ENCODE measurements at places on chromosomes 2 and 18.

DNA sequence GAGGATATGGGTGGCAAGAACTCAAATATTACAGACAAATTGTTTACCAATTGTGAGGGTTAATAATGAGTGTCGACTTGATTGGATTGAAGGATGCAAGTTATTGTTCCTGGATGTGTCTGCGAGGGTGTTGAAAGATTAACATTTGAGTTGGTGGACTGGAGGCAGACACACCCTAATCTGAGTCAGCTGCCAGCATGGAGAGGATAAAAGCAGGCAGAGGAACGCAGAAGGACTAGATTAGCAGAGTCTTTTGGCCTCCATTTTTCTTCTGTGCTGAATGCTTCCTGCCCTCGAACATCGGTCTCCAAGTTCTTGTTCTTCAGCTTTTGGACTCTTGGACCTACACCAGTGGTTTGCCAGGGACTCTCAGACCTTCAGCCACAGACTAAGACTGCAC lies 1503.7 kb downstream of the LRP1B start:
- DNase-seq = no peak

GRCh38 chr2:147182260-147182659 lies 662.6 kb upstream of the ACVR2A start:
- DNase-seq = no peak

DNA sequence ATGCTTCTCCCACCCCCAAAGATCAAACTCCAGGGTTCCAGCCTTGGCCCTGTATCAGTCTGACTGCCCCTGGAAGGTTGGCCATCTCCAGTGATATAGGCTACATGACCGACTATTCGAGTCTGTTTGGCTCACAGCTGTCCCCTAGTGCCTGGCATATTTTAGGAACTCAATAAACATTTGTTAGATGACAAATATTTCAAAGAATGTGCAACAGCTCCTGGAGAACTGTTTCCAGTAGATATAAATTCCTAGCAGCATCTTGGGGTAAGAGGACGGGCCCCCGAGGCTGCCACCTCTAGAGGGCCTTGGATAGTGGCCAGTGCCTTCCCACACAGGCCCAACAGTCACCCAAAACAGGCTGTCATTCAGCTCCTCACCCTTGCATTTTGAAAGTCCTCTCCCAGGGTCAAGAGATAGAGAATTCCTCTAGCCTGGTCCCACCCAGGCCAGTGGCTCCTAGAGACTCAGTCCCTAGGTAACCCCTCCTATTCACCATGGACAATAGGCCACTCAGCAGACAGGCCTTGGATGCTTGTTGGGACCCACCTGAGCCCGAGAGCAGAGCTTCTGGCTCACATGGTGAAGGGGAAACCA lies 45.1 kb upstream of the ATP6V1B1 start:
- no peak for DNase-seq

GRCh38 chr18:60599267-60599666 lies 226.7 kb upstream of the MC4R start:
- DNase-seq = no peak

DNA sequence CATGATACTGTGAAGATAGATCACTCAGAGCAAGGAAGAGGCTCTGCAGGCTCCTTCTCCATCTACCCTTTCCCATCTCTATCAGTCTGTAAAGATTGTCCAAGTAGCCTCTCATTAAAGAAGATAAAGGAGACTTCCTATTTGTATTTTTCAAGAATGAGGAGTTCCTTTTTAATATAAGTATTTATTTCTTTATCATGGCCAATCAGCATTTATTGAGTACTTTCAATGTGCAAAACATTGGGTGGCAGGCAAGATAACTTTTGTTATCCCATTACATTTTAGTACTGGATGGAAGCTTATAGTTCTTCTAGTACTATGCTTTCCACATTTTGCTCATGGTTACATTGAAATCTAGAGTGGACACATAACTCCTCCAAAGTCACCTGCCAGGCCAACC lies 3.6 kb upstream of the PDE11A start:
- no peak for DNase-seq

GRCh38 chr2:177074099-177074710 lies 138.4 kb upstream of the HNRNPA3 start:
- DNase-seq = no peak

DNA sequence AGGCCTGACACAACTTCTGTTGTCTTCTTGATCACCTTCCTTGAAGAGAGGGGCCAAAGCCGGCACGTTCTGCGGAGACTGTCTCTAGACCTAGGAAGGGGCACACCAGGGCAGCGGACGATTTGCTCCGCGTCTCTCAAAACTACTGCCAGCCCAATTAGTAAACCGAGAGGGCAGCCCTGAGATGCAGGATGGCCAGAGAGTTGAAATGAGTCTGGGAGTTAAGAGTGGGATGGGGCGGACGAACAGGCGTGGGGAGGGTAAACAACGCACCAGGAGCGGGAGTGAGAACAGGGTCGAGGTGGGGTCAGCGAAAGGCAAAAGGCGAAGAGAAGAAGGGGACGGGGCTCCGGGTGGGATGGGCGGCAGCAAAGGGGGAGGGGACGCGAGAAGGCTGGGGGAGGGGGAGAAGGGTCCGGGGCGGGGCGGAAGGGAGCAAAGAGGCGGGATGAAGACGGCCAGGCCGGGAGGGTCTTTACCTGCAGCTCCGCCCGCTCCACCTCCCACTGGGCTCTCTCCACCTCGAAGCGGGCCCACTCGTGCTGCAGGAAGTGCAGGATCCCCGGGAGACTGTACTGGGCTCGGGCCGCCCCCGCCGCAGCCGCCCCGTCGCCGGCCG lies 476 bp downstream of the STRN start:
- peak; percentile 5 for DNase-seq
